Activated naive CD4-positive, alpha-beta T cell treated with Interleukin-2 at 50 U/mL for 16 hours (primary cell): ENCODE measurements at places on chromosomes 16 and 17.

GRCh38 chr16:74570412-74571301, 36.3 kb downstream of the GLG1 start:
- no peak for DNase-seq

DNA sequence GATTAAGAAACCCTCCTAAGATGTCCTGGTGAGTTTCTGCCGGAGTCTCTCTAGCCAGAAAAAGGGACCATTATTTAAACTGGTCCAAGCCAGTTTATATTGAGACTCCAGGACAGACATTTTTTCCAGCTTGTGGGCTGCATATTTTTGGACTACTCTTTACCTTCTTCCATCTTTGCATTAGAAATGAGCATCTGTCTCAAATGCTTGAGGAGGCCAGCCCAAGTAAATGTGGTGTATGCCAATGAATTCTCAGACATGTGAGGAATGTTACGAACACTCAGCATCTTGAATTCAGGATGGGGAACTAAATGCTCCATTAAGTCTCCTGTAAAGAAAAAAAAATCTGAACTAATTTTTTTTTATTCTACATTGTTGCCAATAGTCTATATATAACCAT, 18.4 kb downstream of the TUBD1 start:
- no peak for DNase-seq

DNA sequence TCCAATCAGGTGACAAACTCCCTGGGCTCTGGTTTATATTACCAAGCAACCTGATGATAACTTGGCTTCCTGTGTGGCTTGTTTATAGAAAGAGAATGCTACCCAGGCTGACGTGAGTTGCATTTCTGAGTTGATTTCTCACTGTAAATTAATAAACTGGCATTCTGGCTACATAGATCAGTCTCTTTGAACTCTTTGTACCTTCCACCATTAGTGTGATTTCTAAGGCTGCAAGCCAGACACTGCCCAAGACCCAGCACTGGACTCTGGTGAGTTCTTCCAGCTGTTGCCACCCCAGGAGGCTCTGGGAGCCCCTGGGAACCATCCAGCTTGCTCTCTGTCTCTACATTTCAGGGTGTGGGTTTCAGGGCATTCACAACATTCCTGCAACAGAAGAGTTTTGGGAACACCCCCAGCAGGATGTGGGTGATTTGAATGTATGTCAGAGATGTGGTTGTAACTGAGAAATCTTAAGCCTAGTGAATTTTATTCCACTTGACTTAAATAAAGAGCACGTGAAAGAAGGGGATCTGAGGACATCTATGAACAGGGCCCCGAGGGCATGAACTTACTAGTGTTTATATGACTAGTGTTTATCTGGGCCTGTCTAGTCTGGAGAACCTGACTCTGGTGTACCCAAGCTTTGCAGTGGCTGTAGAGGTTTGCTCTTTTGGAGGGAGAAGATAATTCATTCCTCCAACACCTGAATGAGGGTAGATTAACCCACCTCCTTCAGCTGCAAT, 30.3 kb upstream of the LRRC37A start:
- DNase-seq, result no peak

GRCh38 chr16:90053902-90054500, 23.1 kb downstream of the PRDM7 start:
- no peak for DNase-seq

GRCh38 chr17:57279432-57279831, 23.1 kb downstream of the MSI2 start:
- no peak for DNase-seq

DNA sequence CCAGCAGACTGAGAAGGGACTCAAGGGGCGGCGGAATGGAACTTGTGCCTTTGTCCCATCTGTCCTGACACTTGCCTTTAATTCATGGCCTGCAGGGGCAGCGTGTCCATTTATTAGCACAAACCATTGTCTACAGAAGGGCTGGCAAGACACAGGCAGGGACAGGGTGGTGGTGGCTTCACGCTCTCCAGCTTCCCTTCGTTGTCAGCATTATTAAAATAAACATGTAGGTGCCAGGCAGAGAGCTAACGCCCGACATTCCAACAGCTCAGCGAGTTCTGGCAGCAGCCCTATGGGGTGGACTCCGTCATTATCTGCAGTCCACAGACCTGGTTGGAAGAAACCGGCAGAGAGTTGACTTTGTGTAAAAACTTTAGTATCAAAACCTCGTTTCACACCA, 16.3 kb downstream of the DNAI2 start:
- no peak for DNase-seq

DNA sequence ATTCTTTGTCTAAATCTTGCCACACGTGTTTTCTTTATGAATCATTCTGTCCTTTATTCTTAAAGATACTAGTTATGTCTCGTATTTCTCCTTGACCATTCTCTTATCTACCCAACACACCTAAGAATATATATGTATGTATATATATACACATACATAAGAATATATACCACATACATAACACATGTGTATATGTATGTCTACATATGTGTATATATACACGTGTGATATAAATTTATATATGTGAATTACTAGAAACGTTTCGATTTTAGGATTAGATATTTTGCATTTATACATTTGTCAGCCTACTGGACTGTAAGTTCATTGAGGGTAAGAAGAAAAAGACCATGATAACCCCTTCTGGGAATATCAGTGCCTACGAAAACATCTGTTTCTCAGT, 388.6 kb downstream of the GRIN2A start:
- DNase-seq, result no peak

DNA sequence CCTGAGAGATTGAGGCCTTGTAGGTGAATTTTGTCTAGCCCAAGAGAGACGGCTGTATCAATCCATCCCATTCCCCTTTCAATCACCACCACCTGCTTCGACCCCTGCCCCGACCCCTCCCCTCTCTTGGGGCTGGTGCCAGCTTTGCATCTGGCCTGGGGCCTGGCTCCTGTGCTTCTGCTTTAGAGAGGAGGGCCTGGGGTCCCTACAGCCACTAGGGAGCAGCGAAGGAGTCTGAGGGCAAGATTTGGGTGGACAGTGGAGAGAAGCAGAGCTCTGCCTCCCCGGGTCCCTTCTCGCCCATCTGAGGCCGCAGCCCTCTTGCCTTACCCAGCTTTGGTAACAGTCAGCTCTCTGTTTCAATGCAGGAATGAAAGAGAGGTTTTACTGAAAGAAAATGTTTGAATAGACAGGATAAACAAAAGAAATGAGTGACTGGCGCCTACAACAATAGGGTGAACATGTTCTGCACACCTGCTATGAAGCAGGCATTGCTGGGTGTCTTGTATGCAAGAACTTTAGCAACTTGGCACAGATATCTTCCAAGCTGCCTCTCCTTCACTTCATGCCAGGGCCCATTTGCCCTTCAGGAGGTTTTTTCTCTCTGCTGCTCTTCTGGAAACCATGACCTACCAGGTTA, 57.4 kb downstream of the SLC47A1 start:
- no peak for DNase-seq

DNA sequence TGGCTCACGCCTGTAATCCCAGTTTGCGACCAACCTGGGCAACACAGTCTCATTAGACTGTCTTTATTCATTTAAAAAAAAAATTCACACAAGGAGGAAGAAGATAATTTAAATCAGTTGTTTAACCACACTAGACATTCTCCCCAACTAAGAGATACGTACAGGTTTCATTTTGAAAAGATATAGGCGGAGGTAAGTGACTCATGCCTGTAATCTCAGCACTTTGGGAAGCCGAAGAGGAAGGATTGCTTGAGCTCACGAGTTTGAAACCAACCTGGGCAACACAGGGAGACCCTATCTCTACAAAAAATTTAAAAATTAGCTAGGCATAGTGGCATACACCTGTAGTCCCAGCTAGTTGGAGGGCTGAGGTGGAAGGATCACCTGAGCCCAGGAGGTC, 5.3 kb downstream of the CMTM4 start:
- no peak for DNase-seq

GRCh38 chr16:11682655-11683096, 14.4 kb downstream of the SNN start:
- no peak for DNase-seq

DNA sequence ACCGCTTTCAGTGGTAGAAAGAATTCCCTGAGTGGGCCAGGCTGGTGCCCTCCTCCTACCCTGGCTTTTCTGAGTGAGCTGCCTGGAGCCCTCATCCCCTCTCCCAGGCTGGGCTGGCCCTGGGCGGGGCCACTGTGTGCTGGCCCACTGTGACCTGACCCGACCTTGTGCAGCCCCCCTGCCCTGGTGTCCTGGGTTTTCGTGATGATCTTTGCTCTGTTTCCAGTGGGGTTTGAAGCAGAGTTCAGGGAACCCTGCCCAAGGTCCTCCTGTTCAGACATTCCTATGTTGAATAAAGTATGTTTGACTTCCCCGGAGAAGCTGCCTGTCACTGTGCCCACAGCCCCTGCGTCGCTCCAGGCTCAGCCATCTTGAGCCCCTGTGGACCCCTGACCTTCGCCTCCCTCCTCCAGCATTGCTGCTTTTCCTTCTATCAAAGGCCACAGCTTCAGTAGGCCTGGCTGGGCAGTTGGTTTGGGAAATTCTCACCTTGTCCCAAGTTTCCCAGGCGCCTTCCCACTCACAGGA, 13.7 kb upstream of the NAGLU start:
- no peak for DNase-seq

DNA sequence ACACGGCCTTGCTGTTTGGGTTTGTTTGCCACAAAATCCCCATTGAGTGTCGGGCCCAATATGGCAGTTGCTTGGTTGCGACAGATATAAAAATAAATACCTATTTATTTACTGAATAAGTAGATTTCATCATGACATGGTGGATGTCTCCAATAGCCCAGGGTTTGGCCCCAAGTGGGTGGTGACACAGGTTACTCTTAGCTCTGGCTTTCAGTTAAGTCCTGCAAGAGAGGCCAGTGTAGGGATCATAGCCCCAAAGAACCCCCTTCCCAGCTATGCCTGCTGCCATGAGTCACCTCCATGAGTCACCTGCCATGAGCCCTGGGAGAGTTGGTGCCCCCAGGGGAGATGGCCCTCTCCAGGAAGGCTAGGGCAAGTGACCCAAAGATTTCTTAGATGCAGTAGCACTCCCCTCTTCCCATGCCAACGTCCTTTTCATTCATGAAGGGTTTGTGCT, 78.7 kb upstream of the LGALS9 start:
- DNase-seq, result no peak

- DNase-seq, result no peak
Observed at GRCh38 chr16:77898671-77899211, 110.4 kb downstream of the VAT1L start.

DNA sequence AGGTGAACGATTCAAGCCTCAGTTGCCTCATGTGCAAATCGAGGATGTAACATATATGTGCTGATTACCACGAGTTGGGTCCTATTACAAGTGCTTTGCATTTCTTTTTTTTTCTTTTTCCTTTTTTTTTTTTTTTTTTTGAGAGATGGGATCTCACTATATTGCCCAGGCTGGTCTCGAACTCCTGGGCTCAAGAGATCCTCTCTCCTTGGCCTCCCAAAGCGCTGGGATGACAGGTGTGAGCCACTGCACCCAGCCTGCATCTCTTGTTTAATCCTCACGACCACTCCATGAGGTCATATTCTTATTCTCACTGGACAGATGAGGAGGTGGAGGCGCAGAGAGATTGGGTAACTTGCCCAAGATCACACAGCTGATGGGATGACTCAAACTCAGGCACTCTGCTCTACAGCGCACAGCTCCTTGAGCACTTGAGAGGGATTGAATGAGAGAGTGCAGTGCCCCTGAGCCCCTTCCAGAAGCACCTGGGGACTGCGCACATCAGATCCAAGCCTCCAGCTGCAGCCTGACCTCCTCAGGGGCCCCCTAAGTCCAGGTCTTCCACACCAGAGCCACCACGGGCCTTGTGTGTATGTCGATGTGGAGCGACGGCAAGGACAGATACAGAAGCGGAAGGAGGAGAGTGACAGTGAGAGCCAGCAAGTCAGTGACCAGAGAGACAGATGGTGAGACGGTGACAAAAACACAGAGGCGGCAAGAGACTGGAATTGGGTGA, 4.9 kb downstream of the STX1B start:
- no peak for DNase-seq

- no peak for DNase-seq
Observed at GRCh38 chr16:67954421-67955196, 10.7 kb upstream of the LCAT start.

GRCh38 chr17:4987767-4988567, 492 bp upstream of the CAMTA2 start:
- no peak for DNase-seq

GRCh38 chr17:71338396-71338795, 782.4 kb upstream of the SOX9 start:
- no peak for DNase-seq

DNA sequence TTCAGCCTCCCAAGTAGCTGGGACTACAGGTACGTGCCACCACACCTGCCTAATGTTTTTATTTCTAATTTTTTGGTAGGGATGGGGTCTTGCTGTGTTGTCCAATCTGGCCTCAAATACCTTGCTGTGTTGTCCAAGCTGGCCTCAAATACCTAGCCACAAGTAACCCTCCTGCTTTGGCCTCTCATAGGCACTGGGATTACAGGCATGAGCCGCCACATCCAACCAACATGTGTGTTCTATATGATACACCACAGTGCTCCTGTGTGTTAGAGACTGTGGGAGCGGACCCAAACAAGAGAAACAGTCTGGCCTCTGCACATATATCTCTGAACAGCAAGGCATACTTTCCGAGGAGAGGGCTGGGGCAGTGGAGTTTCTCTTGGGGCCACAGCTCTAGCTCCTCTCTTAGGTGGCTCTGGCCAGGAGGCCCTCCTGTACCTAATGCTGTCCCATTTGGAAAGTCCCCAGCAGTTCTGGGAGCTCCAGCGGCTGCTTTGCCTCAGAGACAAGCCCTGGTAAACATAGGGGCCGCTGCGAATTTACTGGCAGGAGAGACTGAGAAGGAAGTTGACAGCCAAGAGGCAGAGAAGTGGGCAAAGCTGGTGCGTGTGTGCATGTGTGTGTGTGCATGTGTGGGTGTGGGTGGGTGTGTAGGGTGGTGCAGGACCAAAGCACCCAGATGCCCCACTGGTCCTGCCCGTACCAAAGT, 95.0 kb downstream of the RAB11FIP4 start:
- DNase-seq, result no peak

GRCh38 chr16:2822158-2822495, 5.1 kb downstream of the PRSS21 start:
- no peak for DNase-seq

- peak; percentile 50 for DNase-seq
Observed at GRCh38 chr17:49360796-49361128, 1.3 kb downstream of the ZNF652 start.

DNA sequence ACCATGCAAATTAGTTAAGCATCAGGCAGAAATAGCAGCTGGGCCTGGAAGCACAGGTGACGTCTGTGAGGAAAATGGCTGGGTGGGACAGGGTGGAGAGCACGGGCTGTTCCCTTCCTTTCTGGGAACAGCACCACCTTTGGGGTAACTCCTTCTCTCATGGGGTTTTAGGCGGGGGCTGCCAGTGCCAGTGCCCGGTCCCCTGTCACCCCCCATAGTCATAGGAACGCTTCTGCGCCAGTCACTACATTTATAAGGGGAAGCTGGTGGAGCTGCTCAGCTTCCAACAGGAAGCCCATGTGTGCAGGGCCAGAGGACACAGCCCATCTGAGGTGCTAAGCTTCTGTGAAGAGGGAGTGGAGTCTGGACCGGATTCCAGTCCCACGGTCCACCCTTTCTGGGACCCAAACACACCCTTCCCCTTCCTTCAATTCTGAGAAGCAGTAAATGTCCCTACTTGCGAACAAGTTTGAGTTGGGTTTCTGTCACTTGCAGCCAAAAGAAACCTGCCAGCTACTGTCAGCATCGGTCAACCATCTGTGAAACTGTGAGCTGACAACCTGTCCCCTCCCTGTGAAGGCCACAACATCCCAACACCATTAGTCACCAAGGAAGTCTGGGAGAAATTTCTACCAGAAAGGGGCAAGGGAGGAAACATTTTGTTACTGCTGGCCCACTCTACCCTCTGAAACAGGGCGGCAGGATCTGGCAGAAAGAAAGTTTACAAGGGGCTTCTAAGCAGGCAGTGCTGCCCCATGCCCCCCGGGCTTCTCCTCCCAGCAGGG, 86.0 kb upstream of the AMZ2 start:
- DNase-seq, result no peak

GRCh38 chr16:58329135-58329534, 34.3 kb upstream of the PRSS54 start:
- DNase-seq, result no peak
